ENCODE measurements at places on chromosomes 2 and 18.

DNA sequence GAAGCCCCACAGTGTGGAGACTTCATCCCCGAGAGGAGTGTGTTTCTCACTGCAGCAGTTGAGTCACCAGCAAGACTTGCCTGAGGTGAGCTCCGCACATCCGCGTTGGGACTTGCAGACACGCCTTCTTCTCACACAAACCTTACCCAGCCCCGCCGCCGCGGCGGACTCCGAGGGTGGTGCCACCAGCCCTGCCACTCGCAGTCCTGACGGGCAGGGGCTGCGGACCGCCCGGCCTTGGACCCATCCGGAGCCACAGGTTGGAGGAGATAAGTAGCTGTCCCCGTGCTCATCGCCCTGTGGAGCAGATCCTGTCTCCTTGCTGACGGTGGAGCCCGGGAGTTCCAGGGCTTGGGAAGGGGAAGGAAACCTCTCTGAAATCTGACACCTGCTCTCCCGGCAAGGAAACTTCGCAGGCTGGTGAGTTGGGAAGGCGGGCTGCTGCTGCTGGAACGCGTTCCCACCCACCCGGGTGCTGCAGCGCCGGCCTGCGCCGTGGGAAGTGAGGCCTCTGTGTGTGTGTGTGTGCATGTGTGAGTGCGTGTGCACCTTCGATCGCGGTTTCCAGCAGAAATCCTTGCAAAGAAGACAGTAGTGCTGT is at the start of gene RAB27B:
Gene RAB27B, plus strand, starts transcription at position 197 of the 601 bp plus-strand sequence. CDS start 49,109 bp downstream, outside the sequence.
- peak; percentile 47 for DNase-seq

DNA sequence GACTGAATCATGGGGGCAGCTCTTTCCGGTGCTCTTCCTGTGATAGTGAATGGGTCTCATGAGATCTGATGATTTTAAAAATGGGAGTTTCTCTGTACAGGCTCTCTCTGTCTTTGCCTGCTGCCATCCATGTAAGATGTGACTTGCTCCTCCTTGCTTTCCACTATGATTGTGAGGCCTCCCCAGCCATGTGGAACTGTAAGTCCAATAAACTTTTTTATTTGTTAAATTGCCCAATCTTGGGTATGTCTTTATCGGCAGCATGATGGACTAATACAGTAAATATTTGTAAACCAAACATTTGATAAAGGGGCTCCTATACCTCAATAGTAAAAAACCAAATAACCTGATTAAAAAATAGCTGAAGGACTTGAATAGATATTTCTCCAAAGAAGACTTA is 77.3 kb downstream of the INSIG2 start:
- no peak for DNase-seq

DNA sequence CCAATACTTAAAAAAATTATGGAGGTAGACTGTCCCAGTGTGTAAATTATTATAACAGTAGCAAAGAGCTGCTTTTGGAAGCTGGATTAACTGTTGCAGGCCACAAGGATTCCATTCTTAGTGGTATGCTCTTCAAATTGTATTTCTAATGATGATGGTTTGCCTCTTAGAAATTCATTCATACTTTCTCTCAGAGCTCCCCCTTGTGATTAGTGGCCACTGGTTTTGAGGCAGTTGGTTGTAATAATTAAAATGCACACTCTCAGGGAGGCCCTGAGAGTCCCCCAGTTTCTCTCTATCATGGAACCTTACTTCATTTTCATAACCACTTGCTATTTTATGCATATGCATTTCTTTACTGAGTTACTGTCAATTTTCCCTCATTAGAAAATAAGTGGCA is 122.5 kb downstream of the PLA2R1 start:
- DNase-seq: no peak

- no peak for DNase-seq
Measured at GRCh38 chr2:82120654-82121053, 1816.1 kb upstream of the LRRTM1 start.

GRCh38 chr2:127676906-127677305 is 1.6 kb upstream of the LIMS2 start:
- no peak for DNase-seq

DNA sequence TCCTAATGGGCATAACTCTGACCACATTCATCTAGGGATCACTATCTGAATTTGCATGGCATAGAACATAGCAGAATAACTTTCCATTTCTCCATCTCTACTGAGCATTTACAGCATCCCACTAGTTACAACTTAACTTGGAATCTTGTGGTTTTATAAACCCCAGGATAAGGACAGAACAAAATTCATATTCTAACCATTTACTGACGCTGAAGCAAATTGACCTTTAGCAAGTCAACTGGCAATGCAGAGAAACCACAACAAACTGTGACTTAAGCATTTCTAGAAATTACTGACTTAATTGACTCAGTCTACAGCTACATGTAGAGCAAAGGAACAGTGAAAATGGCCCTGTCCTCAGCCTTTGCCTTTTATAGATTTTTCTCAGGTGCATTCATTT is 61.2 kb downstream of the DCC start:
- DNase-seq: no peak

GRCh38 chr2:187261705-187262104 is 186.3 kb downstream of the CALCRL start:
- no peak for DNase-seq

DNA sequence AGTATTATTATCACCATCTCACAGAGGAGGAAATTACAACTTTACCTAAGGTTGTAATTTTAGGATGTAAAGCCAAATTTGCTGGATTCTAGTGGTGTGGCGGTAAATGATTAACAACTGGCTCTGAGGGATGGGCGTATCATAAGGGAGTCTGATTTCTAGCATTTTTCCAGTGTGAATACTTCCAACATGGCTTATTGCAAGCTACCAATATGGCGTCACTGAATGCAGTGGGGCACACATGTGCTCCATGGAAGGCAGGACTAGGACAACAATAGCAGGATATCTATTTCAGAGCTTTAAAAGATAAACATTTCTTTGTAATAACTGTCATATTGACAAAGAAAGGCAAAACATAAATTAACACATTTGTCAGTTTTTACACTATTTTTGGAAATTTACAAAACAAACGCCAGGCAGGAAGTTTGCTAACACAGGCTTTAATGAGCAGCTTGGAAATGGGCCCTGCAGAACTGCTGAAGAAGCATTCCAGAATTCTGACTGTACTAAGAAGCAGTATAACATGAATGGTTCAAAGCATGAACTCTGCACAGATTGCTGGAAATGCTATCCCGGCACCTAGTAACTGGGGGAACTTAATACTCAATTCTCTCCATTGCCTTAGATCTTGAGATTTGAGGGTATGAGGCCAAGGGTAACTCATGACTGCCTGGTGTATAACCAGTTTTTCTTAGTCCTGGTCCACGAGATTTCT is 439.3 kb upstream of the MAP2 start:
- no peak for DNase-seq

DNA sequence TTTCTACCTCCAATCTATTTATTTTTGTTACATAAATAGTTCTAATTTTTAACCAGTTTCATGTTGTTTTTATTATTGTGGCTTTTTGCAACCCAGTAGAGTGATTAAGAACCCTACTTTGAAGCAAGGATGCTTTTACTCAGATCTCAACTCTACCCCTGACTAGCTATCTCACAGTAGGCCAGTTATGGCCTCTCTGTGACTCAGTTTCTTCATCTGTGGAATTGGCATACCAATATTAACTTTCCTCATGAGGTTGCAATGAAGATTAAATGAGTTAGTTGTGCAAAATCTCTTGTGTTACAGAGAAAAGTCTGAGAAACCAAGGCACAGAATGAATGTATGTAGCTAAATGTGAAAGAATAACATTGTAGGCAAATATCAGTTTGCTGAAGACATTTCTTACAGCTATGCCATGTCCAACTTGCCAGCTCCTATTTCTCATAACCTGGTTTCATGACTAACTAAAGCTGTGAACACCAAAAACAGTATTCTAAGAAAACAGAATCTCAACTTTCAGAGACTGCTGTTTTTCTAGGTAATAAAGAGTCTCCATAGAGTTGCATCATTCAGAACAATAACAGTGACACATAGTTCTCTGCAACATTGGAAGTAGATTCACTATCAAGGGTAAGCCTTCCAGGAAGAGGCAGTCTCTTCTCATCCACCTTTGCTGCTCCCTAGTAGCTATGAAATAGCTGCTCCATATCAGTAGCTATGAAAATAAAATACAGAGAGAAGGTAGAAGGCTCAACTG is 33.2 kb upstream of the CYTIP start:
- DNase-seq: no peak

DNA sequence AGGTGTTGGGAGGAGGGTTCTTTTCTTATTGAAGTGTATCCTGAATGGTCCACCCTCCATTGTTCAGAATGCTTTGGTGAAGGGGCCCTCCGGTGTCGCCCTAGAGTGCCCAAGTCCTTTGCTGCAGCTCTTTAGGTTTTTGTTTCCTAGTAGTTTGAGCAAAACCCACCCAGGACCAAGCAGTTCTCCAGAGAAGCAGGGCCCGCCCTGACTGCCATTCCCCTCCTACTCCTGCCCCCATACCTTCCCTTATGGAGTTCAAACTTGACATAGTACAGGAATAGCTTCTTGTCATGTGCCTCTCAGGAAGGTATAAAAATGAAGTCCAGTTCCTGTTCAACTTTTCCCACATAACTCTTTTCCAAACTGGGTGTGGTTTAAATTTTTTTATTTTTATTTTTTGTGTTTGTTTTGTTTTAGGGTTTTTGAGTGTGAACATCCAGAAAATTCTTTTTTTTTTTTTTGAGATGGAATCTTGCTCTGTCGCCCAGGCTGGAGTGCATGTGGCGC is 5.6 kb downstream of the MERTK start:
- no peak for DNase-seq

GRCh38 chr2:240811346-240812300 is 8.4 kb downstream of the KIF1A start:
- DNase-seq: no peak

GRCh38 chr2:16478434-16479210 is 187.0 kb downstream of the CYRIA start:
- DNase-seq: no peak

DNA sequence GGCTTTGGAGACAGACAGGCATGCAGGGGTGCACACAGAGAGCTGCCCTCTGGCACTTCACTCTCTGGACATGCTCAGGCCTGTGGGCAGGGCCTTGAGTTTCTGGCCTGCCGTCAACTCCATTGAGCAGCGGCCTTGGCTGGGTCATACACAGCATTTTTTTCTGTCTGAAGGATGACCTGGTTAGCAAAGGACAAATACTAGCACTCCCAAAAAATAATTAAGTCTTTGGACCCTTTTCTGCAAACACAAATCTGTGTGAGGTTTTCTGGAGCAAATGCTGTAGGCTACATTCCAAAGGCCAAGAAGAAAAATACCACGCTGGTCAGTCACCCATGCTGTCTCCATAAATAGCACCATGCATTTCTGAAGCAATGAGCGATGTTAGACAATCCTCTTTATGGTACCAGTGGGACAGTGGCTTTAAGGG is 124.7 kb upstream of the CTAGE1 start:
- DNase-seq: no peak

- no peak for DNase-seq
Measured at GRCh38 chr18:57527556-57528229, 58.8 kb downstream of the FECH start.

DNA sequence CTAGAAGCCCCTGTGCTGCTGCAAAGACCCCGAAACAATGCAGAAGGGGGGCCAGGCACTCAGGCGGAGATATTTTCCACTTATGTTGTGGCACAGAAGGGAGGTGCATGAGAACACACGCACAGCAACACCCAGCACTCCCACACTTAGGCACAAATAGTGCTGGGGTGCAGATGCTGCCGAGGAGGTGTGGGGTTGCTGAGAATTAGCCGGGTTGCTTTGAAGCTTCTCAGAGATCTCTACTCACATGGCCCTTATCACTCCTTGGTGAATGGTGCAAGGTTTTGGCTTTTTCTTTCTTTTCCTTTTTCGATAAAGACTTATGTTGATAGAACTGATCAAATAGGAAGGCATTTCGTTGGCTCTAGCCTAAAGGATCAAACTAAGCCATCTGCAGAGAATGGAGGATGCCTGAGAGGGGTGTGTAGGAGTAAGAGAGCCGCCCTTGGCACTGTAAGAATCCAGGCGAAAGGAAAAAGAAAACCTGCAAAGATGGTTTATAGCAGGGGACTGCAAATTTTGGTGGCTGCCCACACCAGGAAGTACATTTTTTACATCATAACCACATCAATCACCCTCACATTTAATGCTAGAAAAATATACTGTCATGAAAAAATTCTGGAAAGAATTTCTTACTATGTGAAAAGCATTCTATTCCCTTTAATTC is 27.9 kb upstream of the FHL2 start:
- DNase-seq: no peak

DNA sequence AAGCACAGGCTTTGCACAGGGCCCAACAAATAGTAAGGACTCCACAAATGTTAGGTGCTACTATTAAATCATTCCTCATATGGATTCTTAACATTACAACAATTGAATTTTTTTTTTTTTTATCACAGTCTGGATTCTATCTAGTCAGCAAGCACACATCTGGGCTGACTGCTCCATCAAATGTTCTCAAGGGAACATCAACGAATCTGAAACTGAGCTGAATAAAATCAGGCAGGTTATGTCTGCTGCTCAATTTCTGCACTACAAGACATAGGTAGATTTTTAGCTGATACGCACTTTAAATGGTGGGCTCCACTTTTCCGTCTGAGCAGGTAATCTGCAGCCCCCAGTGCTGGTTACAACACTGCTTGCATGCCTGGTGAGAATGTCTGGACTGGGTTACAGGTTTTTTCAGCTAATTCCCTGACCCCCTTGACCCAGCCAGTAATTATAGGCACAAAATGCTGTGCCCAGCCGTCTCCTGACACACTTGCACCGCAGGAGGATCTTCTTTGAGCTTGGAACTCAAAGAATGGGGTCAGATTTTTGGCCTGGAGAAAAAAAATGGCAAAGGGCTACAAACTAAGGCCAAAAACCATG is 44.6 kb downstream of the ADD2 start:
- DNase-seq: no peak

DNA sequence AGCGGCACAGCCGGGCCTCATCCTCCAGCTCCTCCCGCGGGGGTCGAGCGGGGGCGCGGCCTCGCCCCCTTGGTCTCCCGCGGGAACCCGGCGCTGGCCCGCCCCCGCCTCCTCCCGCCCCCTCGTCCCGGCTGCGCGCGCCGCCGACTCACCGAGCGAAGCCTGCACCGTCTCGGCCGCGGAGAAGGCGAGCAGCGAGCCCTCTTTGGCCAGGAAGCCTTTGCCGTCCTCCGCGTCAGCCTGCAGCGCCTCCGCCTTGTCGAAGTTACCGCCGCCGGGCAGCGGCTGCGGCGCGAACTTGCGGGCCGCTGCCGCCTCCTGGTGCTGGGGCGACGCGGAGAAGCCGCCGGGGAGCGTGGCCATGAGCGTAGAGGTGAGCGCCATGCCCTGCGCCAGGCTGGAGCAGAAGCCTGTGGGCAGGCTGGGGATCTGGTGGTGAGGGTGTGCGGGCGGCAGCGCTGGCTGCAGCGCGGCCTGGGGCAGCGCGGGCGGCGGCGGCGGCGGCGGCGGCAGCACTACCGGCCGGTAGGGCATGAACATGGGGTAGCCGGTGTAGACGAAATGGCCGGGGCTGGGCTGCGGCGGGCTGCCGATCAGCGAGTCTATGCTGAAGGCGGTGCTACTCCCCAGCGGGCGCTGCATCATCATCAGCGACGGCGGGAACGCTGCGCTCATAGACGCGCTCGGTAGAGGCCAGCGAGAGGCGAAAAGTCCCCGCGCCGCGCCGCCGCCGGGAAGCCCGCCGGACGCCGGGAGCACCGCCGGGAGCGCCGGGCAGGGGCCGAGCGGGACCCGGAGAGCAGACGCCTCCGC is 683 bp downstream of the GBX2 start:
- no peak for DNase-seq

GRCh38 chr2:66431846-66432587 is 2.9 kb upstream of the MEIS1 start:
- DNase-seq: no peak
